ENCODE measurements at places on chromosomes 16 and 17.
A peak's percentile ranks its signal among the peaks of the same experiment; 100 is the strongest.

GRCh38 chr17:72392056-72393010 lies 271.5 kb downstream of the SOX9 start:
- DNase-seq = peak; percentile 83

GRCh38 chr17:142102-142661 lies 4.8 kb downstream of the SCGB1C2 start:
- DNase-seq = peak; percentile 11

- peak; percentile 70 for DNase-seq
Observed at GRCh38 chr17:41322094-41322902, 6.8 kb upstream of the KRTAP17-1 start.

GRCh38 chr17:45336390-45337182 lies 19.8 kb upstream of the MAP3K14 start:
- DNase-seq = no peak

GRCh38 chr17:57404073-57404472 lies 147.8 kb downstream of the MSI2 start:
- no peak for DNase-seq

DNA sequence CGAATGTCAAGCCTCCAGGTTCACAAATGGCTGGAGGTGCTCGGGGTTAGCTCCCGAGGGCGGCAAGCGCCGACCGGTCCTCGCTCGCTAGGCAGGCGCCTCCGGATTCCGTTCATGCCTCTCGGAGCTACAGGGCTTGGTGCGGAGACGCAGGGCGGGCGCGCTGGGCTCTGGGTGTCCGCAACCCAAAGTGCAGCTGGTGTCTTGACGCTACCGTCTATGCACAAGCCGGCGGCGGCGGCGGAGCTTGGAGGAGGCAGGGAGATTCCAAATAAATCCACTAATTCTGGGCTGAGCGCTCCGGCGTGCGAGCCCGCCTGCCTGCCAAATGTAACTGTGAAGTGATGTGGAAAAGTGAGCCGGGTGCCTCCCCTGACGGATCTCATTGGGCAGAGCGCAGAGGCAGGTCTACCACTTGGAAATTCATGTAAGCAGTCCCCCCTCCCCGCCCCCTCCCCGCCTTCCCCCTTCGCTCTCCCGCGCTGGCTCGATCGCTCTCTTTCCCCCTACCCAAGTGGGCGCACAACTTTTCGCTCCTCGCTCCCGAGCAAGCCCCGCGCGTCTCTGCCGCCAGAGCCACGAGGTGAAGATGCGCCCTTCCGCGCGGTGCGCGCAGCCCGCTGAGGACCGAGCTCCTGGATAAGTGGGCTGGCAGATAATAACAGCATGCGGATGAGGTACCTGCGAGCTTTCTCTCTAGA lies at the start of gene CDH8:
CDH8 (minus strand) TSS at position 338 of the 701 bp plus-strand sequence. CDS start 15,035 bp downstream, outside the sequence.
- DNase-seq = no peak

GRCh38 chr16:86893506-86893905 lies 315.2 kb downstream of the FOXL1 start:
- no peak for DNase-seq

GRCh38 chr16:4689091-4689671 lies 4.2 kb upstream of the NUDT16L1 start:
- no peak for DNase-seq

DNA sequence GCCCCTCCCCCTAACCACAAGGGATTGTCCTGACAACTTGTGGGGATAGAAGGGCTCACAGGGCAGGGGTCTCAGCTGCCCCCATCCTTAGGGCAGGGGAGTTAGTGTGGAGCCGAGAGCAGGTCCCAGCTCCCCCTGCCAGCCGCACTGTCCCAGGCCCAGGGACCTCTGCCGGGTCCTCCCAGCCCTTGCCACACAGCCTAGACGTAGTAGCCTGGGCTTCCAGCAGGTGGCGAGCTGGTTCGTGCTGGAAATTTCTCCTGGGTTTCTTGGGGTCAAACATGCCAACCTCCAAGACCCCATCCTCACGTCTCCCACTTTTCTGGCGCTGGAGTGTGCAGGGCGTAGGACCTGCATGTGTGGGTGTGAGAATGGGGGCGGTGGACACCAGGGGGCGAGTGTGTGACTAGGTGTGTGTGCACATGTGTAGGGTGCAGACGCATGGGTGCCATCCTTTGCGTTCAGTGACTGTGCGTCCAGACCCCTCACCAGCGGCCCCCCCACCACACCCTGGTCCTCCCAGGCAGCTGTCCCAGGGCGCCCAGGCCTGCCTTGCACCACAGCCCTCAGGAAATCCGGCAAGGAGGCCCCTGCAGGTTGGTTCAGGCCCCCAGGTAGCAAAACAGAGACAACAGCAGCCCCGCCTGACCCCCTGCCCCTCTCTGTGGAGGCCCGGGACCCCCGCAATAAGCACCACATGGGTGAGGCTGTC lies 29.5 kb downstream of the SBK1 start:
- peak; percentile 28 for DNase-seq

DNA sequence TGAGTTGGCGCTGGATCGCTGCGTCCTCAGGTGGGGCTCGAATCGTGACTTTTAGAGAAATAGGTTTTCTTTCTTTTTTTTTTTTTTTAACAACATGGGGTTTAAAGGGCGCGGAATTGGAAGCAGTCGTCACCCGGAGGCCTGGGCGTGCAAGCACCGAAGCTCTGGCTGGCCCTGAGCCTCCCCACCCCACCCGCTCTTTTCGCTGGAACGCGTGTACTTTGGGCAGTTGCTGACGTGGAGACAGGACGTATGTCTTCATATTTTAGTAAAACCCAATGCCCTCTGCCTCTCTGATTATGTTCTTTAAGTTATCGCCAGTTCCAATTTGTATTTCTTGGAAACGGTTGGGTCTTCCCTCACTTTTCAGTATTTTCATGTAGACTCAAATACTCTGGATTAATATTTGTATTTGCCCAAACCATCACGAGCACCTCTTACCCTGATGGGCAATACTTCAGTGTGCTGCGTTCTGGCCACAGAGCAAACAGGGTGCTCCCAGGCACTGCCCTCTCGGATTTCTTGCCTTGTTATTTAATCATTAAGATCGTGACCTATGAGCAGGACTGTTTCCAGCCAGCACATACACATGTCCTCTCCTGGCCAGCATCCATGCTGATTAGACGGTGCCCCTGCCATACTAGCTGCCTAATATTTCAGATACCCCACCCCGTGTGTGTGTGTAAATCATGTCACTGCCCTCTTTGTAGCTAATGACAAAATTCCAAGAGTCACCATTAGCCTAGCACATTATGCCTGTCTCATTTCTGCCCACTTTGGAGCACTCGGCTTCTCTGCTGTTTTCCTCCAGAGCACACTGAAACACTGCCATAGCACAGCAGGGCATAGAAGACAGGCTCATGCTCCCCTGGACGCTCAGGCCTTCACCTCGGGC lies 805 bp upstream of the C16orf95 start:
- peak; percentile 66 for DNase-seq

GRCh38 chr16:56530872-56531271 lies 11.0 kb upstream of the BBS2 start:
- no peak for DNase-seq

DNA sequence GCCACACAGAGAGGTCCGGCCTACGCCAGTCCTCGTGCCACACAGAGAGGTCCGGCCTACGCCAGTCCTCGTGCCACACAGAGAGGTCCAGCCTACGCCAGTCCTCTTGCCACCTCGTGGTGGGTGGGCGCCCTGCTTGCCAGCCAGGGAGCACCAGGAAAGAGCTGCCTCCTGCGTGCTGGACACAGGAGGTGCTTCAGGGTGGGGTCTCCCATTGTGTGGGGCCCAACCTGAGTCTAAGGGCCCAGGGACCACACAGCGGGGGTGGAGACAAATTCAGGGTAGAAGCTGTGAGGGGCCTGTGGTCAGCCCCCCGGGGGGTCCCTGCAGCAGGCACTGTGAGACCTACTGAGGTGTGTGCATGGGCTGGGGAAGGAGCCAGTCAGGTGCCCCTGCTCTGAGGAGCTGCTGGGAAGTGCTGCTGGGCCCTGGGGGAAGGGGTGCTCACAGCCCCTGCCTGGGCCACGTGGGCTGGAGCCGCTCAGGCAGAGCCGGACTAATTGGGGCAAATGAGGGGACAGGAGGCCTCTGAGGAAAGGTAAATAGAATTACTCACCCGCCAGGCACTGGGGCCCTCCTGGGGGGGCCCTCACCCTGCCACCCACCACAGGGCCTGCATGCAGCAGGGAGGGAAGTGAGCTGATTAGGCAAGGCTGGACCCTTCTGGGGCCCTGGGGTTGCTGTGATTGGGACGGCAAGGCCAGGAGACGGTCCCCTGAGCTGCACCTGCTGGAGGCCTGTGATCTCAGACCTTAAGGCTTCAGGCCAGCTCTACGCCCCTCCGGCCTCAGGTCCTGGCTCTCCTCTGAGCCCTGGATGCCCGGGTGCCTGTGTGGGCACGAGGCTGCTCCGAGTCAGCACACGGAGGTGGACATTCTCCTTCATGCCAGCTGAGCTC lies 11.0 kb downstream of the GCGR start:
- DNase-seq = no peak

DNA sequence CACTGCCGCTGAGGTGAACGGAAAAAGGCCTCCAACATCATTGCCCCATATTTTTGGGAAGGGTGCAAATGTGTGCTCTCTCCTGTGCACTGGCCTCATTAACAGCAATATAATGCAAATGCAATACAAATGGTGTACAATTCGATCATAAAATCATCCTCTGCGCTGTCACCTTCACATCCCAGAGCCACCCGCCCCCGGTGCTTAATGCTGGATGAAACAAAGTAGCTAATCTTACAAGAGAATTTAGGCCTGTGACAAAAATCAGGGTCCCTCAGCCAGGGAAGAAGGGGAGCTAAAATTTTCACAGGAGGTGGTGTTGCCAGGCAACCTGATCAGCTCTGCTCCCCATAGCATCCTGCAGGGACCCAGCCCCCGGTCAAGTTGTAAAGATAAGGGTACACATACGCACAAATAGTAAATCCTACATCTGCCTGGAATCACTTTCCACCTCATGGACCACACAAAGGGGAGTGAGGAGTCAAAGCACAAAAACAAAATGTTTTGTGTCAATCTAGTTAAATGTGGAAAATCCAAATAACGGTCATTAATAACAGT lies 3.0 kb downstream of the TBC1D16 start:
- no peak for DNase-seq

DNA sequence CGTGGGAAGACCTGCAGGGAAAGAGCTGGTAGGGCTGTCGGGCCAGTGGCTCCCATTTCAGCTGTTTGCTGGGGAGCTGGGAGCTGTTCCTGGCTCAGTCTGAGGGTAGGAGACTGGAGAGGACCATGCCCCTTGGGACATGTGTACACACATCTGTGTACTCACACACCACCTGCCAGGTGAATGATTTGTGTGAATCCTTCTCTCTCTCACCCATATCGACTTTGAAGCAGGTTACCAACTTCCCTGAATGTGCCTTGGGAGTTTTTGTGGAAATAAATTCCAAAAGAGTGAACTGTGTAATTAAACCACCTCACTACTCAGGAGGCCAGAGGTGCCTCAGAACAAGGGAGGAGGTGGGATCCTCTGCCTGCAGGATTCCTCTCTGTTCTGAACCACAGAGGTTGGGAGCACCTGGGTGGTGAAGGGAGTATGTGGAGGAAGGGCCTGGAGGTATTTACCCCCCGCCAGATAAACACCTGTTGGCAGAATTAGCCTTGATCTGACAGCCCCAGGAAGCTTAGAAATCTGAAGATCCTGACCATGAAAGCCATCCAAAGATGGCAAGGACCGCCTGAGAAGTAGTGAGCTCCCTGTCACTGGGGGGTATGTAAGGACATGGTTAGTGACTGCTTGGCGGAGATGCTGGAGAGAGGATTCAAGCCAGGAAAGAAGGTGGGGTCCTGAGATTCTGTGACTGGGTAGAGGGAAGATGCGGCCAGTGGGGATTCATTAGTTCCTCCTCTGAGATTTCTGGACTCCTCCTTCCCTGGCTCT lies 3.3 kb downstream of the ABCC3 start:
- no peak for DNase-seq

GRCh38 chr17:53273126-53273525 lies 549.6 kb upstream of the KIF2B start:
- no peak for DNase-seq

DNA sequence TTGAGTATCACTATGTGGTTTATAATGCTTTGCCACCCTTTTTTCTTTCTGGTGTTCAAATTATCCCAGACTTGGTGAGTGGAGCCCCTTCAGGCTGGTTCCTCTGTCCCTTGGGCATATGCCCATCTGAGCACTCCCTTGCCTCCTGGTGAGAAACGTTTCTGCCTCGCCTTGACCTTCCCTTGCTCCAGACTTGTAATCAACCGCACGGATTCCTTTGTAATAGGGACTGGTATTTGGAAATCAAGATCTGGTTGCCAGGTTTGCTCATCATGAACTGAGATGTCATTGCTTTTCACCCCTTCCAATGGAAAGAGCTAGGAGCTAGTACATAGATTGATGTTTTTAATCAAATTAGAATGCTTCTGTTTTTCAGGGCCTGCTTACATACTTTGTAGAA lies 43.7 kb downstream of the SEC14L1 start:
- DNase-seq = peak; percentile 46

- DNase-seq = no peak
Observed at GRCh38 chr17:82901856-82902255, 62.0 kb upstream of the ZNF750 start.

- no peak for DNase-seq
Observed at GRCh38 chr17:42784811-42785592, 4.6 kb downstream of the WNK4 start.

DNA sequence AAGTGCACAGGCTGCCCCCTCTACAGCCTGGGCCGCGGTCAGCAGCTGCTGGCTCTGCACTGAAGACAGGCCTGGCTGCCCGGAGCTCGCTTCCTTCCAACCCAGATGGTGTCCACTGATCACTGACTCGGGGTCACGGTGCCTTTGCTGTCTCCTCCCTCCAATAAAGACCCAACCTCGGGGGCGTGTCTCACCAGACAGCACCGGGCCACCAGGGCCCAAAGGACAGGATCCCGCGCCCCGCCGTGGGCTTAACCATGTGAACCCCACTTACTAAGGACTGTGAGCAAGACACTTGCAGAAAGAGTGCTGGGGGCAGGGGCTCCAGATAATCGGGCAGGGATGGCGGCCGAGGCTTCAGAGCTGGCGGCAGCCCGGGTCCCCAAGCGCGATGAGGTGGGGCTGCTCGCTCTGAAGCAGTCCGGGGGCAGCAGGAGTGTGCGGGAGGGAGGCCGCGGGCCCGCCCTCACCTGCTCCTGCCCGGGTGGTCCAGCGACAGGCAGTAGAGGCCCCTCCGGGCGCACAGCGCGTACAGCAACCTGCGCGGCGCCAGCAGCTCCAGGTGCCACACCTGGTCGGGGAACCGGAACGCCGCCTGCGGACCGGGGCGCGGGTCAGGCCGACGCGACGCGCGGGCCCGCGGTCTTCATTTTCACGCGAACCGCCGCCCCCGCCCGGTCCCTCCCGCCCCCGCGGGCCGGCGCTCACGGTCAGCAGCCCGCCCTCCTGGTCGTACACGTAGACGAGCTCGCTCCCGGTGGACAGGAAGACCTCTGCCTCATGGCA lies 502 bp downstream of the FAAP100 start:
- no peak for DNase-seq

GRCh38 chr16:27326738-27327585 lies 13.2 kb downstream of the IL4R start:
- DNase-seq = peak; percentile 96

DNA sequence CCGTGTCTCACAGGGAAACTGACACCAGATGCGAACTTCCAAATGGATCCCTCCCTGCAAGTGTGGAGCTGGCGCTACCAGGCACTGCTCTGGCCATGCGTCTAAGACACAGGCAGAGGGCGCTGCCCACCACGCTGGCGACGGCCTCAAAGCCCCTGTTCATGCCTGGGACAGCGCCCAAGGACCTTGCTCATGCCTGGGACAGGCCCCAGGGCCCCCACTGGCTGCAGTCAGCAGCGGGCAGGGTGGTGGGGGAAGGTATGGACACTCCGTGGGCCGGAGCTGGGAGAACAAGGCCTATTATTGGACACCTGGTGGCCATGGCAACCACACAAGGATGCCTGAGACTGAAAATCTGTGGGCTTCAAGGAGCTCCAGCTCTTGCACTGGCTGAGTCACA lies 8.8 kb downstream of the ZG16B start:
- DNase-seq = peak; percentile 84

- peak; percentile 5 for DNase-seq
Observed at GRCh38 chr16:28491230-28491969, 474 bp downstream of the CLN3 start.
